ENCODE measurements at places on chromosomes 3 and 15.
A peak's percentile ranks its signal among the peaks of the same experiment; 100 is the strongest.

GRCh38 chr15:63458794-63459395 is 45.5 kb upstream of the USP3 start:
- DNase-seq, result no peak

- DNase-seq, result no peak
These were observed 54.5 kb upstream of the FNDC3B start for GRCh38 chr3:171984883-171985282.

- DNase-seq, result no peak
These were observed 193.2 kb downstream of the GOLGA6L6 start for GRCh38 chr15:20348291-20348899.

GRCh38 chr3:56183529-56183928 is 284.7 kb downstream of the ERC2 start:
- DNase-seq, result no peak

DNA sequence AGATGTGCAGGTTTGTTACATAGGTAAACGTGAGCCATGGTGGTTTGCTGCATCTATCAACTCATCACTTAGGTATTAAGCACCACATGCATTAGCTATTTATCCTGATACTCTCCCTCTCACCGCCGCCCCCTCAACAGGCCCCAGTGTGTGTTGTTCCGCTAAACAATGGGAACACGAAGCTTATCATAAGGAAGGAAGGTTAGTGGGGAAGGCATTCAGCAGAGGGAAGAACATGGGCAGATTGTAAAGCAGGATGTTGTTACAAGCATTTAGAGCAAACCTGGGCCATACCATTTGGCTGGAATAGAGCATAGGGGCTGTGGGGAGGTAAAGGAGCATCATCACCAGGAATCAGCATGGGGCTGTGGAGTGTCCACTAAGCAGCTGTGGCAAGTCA is 111.8 kb downstream of the SSR3 start:
- DNase-seq, result no peak

GRCh38 chr15:28122038-28122949 is 23.2 kb upstream of the OCA2 start:
- DNase-seq, result no peak

DNA sequence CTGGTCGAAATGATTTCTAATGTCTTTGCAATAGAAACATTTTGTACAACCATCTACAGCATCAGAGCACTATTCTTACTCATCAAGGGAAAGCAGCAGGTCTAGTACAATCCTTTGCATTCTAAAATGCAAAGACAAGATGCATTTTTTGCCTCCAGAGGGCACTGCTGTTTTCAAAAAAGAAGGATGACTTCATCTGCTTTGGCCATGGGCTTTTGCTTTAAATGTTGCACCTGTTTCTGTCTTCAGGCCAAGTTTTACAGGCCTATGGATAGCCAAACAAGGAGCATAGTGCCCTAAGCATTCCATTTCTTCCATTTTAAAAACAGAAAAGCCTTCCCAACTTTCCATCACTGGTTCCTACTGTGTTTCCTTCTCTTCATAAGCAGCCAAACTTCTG is 3.4 kb downstream of the PARP9 start:
- DNase-seq, result peak; percentile 37

- DNase-seq, result no peak
These were observed 21.9 kb downstream of the LRTM1 start for GRCh38 chr3:54905920-54906319.

- DNase-seq, result no peak
These were observed 16.5 kb downstream of the THSD4 start for GRCh38 chr15:71131601-71132362.

DNA sequence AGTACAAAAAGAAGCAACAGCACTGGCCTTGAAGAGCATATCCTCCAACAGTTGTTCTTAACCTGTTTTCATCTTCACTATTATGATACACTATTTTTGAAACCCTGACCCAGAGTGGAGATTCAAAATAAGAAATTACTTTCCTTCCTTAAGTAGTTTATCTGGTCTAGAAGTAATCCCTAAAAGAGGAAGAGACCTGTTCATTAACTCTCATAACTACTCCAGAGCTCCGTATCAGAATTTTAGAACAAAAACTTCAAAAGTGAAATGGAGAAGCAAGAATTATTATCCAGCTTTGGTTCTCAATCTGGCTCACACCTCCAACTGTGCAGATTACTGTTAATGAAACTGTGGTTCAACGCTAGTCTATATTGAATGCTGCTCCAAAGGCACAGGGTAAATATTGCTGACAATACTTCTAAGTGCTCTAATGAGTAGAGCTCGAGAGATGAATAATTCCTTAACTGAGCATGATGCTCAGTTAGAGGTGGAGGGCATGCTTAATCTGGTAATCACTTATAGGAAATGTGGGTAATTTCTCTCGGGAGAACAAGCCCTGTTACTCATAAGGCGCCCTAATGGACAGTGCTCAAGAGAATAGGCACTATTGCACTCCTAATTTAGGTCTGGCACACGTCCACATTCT is 5.2 kb downstream of the LCMT2 start:
- DNase-seq, result no peak

- no peak for DNase-seq
These were observed 19.7 kb downstream of the PAK6 start for GRCh38 chr15:40258544-40258943.

GRCh38 chr15:72754096-72754495 is 29.5 kb downstream of the ADPGK start:
- DNase-seq, result no peak

DNA sequence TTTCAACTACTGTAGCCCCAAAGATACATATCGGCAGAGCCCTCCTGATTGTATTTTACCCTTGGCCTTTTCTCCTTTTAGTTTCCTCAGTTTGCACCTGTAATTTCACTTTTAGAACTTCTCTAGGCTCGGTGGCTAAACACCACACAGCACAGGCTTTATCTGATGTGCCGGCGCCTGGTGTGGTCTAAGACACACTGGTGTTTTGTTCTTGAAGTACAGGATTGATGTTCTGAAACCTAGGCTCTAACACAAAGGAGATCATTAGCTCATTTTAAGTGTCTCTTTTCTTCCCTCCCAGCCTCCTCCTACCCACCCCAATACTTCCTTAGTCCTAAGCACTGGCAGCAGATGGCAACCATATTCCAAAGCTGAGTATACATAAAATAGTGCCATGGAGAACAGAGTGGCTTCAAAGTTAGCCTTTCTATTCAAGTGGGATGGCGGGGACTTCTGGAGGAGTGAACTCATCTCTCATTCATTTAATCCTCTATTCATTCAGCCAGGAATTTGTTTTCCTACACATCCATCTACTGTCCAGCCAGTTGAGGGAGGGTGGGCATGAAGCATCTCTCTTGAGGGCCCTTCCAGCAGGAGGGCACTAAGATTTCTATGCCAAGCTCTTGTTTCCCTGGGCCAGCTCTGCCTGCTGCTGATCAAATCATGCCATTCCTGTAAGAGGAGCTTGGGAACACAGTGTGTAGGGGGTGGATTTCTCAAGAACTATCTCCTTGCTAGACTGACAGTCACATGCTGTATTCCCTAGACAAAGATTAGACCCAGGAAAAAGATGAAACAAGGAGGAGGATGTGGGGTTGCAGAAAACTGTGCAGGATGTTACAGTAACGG is 71.2 kb downstream of the TIGIT start:
- DNase-seq, result no peak

DNA sequence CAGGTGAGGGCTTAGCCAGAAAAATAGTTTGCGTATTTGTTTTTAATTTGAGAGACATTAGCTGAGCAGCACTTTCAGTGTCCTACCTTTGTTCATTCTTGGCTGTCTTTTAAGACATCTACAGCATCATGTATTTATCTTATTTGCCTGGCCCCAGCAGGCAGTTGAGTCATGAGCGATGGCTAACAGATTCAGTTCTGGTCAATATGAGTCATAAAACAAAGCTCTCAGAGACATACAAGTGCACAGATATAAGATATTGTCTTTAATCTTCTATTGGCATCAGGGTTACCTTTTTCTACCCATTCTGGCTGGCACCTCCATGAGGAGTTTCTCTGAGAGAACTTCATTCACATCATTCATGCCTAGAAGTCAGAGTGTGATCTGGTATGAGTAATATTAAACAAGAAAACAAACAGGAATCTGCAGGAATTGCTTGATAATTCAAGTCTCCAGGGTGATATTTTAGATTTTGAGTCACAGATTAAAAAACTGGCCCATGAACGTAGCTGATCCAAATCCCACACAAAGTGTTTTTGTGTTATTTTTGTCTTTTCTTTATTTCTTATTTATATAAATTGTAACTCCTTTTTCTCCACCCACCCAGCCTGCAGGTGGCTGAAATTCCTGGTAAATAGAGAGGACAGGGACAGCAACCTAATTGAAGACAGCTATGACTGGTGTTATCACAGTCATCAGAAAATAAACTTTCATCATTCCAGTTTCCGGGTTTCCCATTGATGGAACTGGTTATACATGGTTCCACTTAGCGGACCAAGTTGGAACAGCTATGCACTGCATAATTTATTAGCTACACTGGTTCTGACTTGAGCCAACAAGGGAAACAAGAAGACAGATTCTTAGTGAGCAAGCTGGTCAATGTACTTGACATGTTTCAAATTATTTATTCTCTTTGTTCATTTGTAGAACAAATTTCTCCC is 47.3 kb downstream of the PLSCR2 start:
- no peak for DNase-seq

GRCh38 chr3:159189994-159190669 is 388.3 kb downstream of the MFSD1 start:
- DNase-seq, result no peak

DNA sequence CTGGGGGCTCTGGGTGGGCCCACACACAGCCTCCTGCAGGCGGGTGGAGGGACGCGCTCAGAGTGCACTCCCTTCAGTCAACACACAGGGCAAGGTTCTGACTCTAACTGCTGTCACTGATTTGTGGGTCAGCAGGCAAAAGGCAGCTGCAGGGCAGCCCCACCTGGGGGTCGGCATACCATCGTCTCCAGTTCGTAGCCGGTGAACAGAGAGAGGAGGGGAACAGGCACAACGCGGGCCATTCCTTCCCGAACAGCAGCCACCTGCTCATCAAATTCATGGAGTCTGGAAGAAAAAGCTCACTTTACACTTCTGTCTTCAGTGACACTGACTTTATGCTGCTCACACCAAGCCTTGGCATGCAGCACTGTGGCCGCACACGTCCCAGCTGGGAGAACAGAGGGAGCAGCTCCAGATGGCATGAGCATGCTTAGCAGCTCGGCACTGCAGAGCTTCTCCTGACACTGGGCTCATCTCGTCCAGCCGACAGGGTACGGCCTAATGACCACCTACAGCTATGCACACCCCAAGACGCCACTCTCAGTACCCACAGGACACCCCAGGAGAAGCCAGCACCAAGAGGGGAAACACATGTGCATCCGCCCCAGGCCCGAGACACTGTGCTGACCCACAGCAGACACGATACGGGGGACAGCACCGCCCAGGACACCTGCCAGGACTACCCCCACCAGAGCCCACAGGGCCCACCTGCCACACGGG is 14.4 kb upstream of the OCA2 start:
- no peak for DNase-seq

DNA sequence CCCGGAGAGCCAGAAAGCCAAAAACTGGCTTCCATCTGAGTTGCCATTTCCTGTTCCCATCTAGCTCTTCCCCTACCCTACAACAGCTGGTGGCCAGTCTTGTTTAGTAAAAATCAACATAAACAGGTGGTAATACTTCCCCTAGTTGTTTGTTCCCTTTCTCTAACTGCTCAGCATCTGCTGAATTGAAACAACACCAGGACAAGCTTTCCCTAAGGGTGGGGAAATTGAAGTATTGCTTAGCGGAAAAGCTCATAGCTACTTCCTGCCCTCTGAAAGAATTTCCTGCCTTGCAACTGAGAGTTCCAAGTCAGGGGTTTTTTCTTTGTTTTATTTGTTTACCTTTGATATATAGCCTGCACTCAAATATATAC is 66.8 kb downstream of the HMG20A start:
- DNase-seq, result no peak

- no peak for DNase-seq
These were observed 11.8 kb downstream of the KLF13 start for GRCh38 chr15:31338318-31338878.

DNA sequence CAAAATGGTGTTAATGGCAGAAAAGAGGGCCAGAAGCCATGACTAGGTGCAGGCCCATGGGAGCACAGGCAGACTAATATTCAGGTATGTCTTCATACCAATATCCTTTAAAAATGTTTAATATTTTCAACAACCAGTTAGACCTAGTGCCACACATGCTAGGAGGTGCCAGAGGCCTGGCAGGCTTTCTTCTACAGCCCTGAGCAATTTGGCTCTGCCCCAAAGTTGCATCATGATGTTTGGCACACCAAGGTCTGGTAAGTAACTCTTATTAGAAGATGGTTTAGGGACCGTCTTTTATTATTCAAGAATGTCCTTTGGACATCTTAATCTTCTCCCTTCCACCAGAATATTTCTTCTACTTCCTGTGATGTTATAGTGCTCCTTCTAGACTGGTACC is 34.8 kb downstream of the MITF start:
- DNase-seq, result no peak

DNA sequence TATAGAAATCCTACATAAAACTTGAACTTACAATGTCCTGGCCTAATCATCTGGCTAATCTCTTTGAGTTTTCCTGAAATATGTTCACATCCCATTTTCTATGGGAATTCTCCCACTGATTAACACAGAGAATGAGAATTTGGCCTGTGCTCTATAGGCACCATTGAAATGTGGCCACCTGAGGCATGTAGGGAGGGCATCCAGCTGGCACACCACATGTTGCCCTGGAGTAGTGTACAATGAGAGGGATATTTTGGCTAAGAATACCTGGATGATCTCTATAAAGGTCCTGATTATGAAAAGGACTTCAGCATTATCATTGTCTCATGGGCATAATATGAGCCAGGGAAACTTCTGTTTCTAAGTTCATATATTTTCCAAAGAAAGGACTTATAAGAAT is 324.0 kb downstream of the ZBTB20 start:
- DNase-seq, result no peak

GRCh38 chr3:8900869-8901268 is 62.4 kb downstream of the RAD18 start:
- no peak for DNase-seq

DNA sequence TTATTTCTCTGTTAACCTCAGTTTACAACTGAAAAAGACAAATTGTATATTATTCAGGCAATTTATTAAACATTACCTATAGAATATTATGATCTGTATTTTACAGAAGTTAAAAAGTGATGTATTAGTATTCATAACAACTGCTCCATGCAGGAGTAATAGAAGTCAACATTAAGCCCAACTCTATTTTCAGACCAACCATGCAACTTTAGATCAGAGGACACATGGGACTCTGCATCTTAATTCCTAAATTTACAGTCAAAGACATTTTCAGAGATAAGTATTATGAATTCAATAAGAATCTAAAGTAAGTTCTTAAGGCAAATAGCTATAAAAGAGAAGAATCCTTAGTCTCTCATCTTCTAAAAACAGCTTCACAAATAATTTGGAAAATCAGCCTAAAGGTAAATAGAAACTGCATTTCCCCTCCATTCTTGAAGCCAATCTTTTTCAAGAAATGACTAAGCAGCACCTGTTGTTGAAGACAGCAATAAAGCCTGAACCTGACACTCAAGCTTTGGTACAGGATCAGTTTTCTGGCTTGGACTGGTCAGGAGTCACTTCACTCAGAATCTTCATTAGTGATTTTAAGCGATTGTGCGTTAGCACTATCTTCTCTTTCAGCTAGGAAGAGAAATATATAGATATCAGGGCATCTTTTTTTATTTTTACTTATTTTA is 23.0 kb downstream of the OIP5 start:
- no peak for DNase-seq

Data from stimulated activated CD8-positive, alpha-beta memory T cell treated with anti-CD3 and anti-CD28 coated beads, Interleukin-15, amount 100 ng/mL, for 1 hour (primary cell).